ENCODE measurements at places on chromosomes 6 and 20.

- no peak for DNase-seq
These were observed 54.6 kb upstream of the POLR1H start for GRCh38 chr6:30006170-30007131.

DNA sequence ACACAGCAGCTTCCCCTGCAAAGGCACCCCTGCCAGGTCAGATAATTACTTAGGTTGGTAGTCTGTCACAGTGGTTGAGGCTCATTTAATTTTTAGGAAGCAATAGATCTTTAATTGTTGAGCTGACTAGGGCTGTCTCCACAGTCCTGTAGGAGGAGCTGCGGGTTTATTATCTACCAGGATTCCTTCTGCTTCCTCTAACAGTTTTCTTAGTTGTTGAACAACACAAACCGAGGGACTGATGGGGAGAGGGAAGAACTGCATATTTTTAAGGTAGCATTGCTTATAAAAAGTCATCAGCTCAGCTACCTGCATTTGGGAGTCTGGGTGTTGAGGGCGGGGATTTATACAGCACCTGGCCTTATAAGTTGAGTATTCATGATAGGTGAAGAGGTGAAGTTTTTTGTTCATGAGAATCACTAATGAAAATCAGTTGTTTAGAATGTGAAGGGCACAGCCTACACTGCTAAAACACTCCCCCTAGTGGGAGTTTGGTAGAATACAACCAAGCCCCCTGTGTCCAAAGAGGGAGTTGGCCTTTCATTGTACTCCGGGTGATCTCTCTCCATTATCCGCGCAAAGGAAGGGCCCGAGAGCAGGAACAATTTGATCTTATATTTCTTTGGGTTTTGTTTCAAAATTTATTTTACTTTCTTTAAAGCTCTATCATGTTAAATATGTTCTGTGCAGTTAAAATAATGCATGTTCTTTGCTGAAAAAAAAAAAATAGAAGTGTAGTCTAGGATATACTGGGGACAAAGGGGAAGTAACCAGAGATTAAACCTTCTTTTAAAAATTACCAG, 69.6 kb downstream of the SSR1 start:
- no peak for DNase-seq

DNA sequence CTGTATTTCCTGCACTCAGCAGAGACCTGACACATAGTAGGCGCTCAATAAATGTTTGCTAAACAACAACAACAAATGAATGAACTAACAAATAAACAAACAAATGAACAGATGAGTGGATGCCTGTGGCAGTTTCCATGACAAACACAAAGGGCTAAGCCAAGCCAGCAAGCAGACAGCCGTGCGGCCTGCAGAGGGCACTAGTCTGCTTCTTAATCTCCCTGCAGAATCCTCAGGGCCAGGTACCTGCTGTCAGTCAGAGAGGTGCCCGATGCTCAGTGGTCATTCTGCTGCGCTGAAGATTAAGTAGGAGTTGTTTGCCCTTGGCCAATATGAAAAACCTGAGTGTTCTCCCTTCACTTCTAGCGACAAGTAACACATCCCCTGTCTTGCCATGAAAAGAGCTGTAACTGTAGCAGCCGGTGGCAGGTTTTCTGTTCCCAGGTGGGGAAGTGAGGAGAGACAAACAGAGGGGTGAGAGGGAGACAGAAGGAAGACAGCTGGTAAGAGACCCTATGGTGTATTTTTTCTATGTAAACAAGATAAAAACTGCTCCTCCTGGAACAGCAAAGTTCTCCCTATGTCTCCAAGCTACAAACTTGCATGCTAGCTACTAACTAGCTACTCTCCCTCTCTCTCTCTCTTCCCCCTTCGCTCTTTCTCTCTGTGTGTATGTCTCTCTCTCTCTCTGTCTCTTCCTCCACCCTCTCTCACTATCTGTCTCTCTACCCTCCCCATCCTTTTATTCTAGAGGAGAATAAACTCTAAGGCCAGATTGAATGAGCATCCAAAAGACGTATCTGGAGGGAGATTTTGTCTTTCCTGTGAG, at the start of gene MC3R:
TSS of gene MC3R (plus strand) at position 779 of the 829 bp plus-strand sequence. CDS start 112 bp downstream, outside the sequence.
- DNase-seq, result no peak

DNA sequence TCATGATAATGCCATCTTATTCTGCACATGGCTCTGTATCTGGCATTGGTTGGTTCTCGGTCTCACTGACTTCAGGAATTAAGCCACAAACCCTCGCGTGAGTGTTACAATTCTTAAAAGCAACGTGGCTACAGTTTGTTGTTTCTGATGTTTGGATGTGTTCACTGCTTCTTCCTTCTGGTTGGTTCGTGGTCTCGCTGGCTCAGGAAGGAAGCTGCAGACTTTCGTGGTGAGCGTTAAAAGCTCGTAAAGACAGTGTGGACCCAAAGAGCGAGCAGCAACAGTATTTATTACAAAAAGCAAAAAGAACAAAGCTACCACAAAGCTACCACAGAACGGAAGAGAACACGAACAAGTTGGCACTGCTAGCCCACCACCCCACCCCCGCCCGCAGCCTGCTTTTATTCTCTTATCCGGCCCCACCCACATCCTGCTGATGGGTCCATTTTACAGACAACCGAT, 51.1 kb downstream of the MYLIP start:
- peak; percentile 6 for DNase-seq

GRCh38 chr6:40754461-40755045, 167.4 kb upstream of the LRFN2 start:
- no peak for DNase-seq

GRCh38 chr6:41935685-41936072, 5.9 kb downstream of the CCND3 start:
- no peak for DNase-seq

DNA sequence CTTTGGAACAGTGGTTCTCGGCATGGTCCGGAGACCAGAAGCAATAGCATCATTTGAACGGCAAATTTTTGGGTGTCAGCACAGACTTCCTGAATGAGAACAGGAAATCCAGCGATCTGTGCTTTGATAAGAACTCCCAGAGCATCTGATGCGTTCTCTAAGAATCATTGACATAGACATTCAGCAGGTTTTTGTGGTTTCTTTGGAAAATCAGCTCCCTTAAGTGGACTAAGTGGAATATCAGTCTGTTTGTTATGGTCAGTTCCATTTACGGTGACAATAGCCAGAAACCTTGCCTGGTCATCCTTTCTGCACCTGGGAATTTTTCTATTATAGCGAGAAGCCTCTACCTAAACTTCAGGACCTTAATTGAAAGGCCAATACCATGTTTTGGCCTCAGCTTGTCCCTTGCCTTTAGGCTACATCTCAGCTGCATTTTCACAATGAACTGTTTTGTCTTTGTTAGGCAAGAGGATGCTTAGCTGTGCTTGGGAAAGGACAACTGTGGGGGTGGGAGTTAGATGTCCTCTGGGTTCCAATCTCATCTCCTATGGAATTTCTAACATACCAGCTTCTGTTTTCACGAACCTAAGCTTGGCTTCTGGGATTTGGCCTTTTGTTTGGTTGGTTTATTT, 299.7 kb downstream of the CDKAL1 start:
- DNase-seq, result no peak

DNA sequence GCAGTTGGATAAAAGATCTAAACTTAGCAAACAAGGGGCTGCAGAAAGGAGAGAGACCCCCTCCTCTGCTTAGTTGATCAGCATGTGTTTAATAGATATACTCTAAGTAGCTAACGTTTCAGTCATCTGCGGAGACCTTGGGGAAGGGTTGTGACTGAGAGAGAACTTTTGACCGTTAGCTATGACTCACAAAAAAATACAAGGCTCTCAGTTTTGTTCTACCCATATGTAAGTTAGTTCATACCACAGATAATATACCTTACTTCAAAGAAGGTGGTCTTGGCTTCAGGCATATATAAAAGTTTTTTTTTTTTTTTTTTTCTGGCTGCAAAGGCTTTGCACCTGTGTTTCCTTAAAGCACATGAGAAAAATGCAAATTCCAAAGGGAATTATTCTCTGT, 258.9 kb downstream of the GJA1 start:
- no peak for DNase-seq

DNA sequence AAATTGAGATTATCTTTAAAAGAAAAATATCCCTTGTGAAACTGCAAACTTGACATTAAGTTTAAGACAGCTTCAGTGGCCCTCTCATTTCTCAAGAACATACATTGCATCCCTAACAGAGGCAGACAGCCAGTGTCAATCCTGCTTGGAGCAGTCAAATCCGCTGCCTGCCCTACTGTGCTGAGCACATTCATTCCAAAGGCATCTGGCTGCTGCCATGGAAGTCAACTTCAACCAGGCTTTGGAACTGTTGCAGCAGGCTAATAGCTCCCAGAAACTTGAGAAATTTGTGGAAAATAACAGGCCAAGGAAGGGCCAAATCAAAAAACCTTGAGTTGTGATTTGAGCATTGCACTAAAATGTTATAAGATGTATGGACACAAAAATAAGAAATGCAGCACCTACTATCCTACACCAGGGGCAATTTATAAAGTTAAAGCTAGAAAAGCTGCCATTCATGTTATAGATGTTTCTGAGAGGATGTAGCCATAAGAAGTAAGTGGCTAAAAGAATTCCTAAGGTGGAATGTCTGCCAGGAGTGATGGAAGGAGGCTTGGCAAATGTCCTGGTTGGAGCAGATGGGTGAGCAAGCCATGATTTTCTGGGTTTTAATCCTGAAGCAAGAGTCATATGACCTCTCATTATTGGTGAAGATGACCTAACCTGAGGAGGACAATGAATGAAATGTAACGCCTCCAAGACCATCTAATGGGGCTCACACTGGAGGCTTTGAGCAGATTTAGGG, 31.4 kb upstream of the HAO1 start:
- DNase-seq, result no peak

DNA sequence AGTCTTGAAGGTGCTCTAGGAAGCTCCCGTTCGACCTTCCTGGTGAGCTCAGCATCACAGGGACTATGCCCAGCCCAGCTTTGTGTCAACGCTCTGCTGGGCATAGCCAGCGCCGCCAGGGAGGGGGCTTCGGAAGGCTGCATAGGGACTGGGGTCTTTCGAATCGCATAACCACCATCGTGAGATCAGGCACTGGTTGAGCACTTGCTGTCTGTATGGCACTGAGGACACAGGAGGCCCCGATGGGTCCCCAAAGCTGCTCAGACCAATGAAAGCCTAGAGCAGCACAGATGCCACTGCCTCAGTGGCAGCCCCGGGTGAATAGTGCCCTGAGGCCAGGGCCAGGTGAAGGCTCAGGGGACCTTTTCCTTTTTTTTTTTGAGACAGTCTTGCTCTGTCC, 96.7 kb downstream of the TAF4 start:
- DNase-seq, result no peak

- DNase-seq, result no peak
These were observed 6.0 kb downstream of the SUMO4 start for GRCh38 chr6:149405823-149406765.

- DNase-seq, result no peak
These were observed 397.5 kb downstream of the CDKAL1 start for GRCh38 chr6:20931772-20932171.

DNA sequence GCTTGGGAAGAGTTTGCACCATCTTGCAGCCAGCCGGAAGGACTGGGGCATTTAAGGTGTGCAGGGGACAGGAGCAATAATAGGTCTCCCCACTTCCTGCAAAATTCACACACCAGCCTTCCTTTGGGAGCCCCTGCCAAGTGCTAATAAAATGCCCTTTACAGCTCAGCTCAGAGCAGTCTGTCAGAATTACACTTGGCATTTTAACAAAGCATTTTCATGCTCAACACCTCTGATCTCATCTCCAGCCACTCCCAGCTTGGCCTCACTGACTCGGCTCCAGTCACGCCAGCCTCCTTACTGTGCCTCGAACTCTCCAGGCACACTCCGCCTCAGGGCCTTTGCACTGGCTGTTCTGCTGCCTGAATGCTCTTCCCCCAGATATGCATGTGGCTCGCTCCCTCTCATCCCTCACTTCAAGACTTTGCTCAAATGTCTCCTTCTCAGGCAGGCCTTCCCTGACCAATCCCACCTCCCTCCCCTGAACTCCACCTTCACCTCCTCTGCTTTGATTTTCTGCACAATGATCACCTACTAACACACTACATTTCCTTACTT, 43.7 kb downstream of the GRM4 start:
- DNase-seq, result no peak

DNA sequence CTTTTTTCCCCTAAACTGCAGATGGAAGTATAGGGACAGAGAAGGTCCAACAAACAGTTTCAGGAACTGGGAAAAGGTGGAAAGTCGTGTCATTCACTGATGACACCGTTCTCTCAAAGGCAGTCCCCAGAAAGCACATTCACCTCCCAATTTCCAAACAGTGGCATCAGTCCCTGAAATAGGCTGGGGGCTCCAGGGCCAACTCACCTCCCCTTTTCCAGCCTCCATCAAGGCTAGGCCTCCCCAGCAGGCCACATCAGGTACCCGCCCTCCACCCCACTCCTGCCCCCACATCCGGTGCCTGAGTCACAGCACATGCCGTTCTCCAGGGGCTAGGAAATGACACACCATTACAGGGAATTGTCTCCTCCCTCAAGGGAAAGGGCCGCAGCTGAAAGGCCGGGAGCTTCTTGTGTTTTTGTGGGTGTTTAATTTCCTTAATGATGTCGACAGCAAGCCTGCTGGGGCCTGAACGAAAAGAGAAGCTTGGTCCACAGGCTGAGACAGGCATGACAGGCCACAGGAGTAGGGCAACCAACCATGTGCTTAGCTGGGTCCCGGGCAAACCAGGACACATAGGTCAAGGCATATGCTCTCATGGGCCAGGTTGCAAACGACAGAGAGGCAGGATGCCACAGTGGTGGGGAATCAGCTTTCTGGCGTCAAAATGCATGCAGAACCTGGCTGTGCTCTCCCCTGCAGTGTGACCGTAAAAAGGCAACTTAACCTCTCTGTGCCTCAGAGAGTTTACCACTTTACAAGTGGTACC, 39.2 kb downstream of the ZMYND8 start:
- peak; percentile 29 for DNase-seq

DNA sequence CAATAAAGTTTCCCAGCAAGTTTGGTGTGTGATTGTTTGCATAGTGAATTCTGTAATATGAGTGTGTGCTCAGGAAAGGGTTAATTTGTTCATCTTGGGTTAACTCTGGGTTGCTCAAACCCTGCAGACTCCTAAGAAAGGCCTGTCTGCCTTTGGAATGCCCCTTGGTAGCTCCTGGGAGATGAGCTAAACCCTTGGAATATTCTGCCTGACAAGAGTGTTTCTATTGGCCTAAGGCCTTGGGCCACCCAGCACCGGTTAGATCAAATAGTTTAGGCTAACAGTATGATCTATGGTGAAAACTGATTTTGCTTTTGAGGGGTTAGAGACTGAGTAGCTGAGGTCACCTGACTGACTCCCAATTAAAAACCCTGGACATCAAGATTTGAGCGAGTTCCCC, 248.3 kb downstream of the GRM1 start:
- no peak for DNase-seq

DNA sequence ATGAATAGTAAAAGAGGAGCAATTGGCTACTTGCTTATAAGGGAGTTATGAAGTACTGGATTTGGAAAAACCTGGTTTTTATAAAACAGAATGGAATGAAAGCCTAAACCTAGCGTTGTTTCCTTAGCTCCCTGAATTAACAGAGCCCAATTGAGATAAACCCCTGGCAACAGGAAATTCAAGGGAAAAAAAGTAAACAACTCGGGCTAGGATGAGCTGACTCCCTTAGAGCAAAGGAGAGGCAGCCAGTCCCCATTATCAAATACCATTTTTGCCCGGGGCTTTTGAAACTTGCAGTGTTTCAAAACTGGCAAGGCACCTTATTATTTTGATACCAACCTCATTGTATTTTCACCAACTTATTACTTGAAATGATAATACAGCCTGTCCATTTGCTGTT, 587.5 kb downstream of the CD109 start:
- no peak for DNase-seq

- DNase-seq, result no peak
These were observed 620.1 kb downstream of the COL12A1 start for GRCh38 chr6:74585753-74586152.

Measured in stimulated activated CD8-positive, alpha-beta memory T cell treated with anti-CD3 and anti-CD28 coated beads, Interleukin-12 subunit alpha, Interleukin-12 subunit beta, amount 100 ng/mL, for 4 hours (primary cell).